H9 (cell line): ENCODE measurements at places on chromosomes 5 and 9. TPM values are rescaled to one million over a fixed set of nuclear protein-coding genes. Genes with fewer than 3 reads are reported as not detected.
A peak's percentile ranks its signal among the peaks of the same experiment; 100 is the strongest.

DOCK8 gene
- total RNA-seq, result 1.4 and 2.3 TPM in 2 replicates

AGXT2 gene
- not detected in 2 replicates for total RNA-seq

SLCO4C1 gene
- 4.8 and 5.6 TPM in 2 replicates for total RNA-seq

RPL7A gene
- total RNA-seq, result 2,874 and 2,895 TPM in 2 replicates

TMEM232 gene
- 1.6 and 1.8 TPM in 2 replicates for total RNA-seq

ROR2 gene
- total RNA-seq, result 2.7 TPM in 2 replicates

SLC46A2 gene
- total RNA-seq, result not detected in 2 replicates

C1QTNF3 gene
- 1.1 TPM in 2 replicates for total RNA-seq

BTNL3 gene
- total RNA-seq, result not detected in 2 replicates

TRIM41 gene
- total RNA-seq, result 33.5 and 34.2 TPM in 2 replicates

- peaks cover 45% of the 10 kb centered on the region for H3K36me3 ChIP-seq
- no peak for DNase-seq
- H3K27ac ChIP-seq, result no peak overlapping the region
- no peak overlapping the region for H3K4me3 ChIP-seq
Measured at GRCh38 chr5:139414581-139415130, 10.8 kb upstream of the SPATA24 start.

GRCh38 chr9:97072285-97072776 is 33.4 kb upstream of the CTSV start:
- no peak for DNase-seq
- H3K4me1 ChIP-seq, result peaks cover 10% of the 10 kb centered on the region; the same call in 1 of the 2 replicates
- no peaks in the 10 kb centered on the region for H3K27me3 ChIP-seq
- H3K4me3 ChIP-seq, result no peak overlapping the region
- no peak overlapping the region for H3K27ac ChIP-seq
- no peaks in the 10 kb centered on the region for H3K36me3 ChIP-seq

DNA sequence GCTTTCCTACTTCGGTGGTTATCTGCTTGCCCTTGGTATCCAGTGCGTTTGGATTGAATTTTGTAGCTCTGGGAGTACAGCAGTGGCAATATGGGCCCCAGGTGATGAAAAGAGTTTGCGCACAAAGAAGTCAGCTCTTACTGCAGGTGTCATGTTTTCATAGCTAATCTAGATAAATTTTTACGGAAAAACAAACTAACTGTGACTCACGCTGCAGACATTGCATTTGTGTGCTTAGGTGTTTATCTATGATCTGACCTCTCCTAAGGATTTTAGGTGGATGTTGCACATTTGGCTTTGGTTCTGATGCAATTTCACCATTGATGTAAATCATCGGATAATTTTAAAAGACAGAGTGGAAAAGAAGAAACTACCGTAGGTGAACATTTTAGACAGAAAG is 92.1 kb downstream of the VCAN start:
- H3K27me3 ChIP-seq, result no peaks in the 10 kb centered on the region
- DNase-seq, result no peak
- H3K36me3 ChIP-seq, result peaks cover 11% of the 10 kb centered on the region; the same call in 2 of the 3 replicates
- H3K4me1 ChIP-seq, result no peaks in the 10 kb centered on the region
- H3K27ac ChIP-seq, result no peak overlapping the region

DNA sequence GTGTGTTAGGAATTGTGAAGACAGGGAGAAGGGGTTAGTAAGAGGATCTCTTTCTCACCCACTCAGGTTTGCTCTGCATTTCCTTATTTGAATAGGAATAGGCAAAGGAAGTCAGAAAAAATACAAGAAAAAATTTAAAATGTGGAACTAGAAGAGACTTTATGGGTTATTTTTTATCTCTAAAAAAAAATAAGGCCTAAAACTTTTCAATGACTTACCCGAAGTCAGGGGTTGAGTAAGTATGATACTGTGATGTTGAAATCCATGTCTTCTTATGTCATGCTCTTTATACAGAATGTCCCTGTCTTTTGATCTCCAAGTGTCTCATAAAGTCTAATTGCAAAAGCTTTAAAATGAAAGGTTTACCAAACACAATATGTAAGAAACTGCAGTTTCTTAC is 148.3 kb upstream of the PIK3R1 start:
- no peak for DNase-seq
- no peak overlapping the region for H3K27ac ChIP-seq
- H3K36me3 ChIP-seq, result no peaks in the 10 kb centered on the region; the same call in 2 of the 3 replicates
- H3K27me3 ChIP-seq, result no peaks in the 10 kb centered on the region
- H3K4me3 ChIP-seq, result no peak overlapping the region

DNA sequence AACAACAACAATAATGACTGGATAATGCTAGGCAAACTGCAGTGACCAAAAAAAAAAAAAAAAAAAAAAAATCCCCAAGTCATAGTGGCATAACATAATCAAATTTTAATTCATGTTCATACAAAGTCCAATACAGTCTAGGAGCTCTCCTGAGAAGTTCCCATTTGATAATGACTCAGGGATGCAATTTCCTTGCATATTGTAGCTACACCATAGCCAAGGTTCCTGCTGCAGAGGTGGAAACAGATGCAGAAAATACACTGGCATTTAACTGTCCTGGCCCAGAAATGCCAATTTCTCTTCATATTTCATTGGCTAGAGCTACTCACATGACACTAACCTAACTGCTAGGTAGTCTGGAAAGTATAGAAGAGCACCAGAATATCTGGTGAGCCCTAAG is 72.2 kb upstream of the SLC12A2 start:
- H3K4me1 ChIP-seq, result no peaks in the 10 kb centered on the region
- no peaks in the 10 kb centered on the region for H3K36me3 ChIP-seq
- DNase-seq, result no peak
- H3K27ac ChIP-seq, result no peak overlapping the region
- no peak overlapping the region for H3K4me3 ChIP-seq
- no peaks in the 10 kb centered on the region for H3K27me3 ChIP-seq

DNA sequence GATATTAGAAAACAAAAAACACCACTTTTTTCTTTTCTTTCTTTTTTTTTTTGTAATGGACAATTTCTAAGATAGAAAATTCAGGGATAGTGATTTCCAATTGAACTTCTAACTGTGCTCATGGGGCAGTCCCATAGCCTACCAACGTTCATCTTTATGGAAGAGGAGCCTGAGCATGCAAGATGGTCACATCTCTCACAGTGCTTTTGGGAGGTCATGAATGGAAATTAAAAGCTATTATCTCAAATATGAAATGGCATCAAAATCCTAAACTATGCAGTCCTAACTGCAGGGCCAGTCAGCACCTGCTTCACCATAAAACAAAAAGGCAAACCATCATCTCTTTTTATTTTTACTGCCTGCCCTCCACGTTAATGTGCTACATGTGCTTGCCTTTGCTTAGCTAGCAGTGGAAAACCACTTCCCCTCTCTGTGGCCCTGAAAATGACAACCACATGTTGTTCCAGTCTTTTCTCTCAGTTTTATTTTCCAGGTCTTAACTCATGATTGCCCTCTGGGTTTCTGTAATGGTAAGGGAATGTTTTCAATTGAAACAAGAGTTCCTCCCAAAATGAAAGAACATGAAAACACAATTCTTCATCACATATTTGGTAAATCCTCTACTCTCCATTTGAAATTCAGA is 16.7 kb downstream of the IFNB1 start:
- no peak for DNase-seq
- no peak overlapping the region for H3K4me3 ChIP-seq
- no peak overlapping the region for H3K27ac ChIP-seq
- H3K4me1 ChIP-seq, result no peaks in the 10 kb centered on the region

DNA sequence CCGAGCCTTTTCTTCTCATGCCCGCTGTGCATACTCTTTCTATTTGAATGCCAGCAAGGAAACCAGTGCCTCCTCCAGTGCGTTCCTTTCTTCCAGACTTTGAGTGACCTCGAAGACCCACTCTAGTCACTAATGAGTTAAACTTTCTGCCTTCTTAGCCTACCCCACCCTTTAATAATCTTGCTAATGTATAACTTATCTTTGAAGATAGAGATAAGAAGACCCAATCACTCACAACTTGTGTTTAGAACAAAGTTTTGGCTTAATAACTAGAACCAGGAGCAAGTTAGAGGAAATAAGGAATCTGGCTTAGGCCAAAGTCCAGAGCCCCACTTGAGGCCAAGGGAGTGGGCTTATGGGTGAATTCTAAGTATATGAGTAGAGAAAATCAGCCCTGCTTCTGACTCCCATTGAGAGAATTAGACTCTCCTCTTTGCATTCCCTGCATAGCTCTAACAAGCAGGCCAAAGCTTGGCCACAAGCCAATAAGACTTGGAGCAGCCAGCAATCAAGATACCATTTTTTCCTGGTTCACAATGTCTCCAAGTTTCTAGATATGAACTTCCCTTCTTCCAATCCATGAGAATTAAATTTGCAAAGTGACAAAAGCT is 181.5 kb upstream of the PIK3R1 start:
- H3K36me3 ChIP-seq, result no peaks in the 10 kb centered on the region
- H3K27ac ChIP-seq, result no peak overlapping the region
- H3K4me1 ChIP-seq, result no peaks in the 10 kb centered on the region; the same call in 1 of the 2 replicates

- no peak overlapping the region for H3K27ac ChIP-seq
- no peaks in the 10 kb centered on the region for H3K36me3 ChIP-seq
Measured at GRCh38 chr5:36638056-36638455, 31.6 kb downstream of the SLC1A3 start.

- no peak overlapping the region for H3K27ac ChIP-seq
- no peaks in the 10 kb centered on the region for H3K27me3 ChIP-seq
- no peak overlapping the region for H3K4me3 ChIP-seq
- DNase-seq, result no peak
- H3K36me3 ChIP-seq, result no peaks in the 10 kb centered on the region
- H3K4me1 ChIP-seq, result no peaks in the 10 kb centered on the region
Measured at GRCh38 chr5:93800988-93801811, 59.8 kb upstream of the POU5F2 start.

DNA sequence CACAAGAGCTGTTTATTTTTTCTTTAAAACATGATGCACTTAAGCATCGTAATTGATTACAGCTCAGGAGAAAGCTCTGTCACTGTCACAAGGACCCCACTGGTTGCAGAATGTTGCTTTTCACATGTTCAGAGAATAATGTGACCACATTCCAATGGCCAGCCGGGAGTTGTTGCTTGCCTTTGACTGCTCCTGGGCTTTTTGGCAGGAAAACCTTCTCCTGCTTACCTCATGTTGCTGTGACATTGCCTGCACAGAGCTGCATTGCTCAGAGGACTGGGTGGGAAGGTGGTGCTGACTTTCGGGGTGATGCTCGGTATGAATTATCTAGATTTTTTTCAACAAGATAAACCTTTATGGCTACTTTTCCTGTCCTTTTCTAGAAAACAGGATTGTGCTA is 88.2 kb downstream of the PALM2AKAP2 start:
- H3K27me3 ChIP-seq, result no peaks in the 10 kb centered on the region
- no peak overlapping the region for H3K27ac ChIP-seq
- H3K4me3 ChIP-seq, result no peak overlapping the region

GRCh38 chr9:121217609-121218292 is 16.1 kb upstream of the RAB14 start:
- no peak for DNase-seq
- 0 out of 2 replicates have a peak, but pooled peaks cover 2% of the 10 kb centered on the region for H3K27me3 ChIP-seq
- H3K27ac ChIP-seq, result no peak overlapping the region
- no peaks in the 10 kb centered on the region for H3K36me3 ChIP-seq

DNA sequence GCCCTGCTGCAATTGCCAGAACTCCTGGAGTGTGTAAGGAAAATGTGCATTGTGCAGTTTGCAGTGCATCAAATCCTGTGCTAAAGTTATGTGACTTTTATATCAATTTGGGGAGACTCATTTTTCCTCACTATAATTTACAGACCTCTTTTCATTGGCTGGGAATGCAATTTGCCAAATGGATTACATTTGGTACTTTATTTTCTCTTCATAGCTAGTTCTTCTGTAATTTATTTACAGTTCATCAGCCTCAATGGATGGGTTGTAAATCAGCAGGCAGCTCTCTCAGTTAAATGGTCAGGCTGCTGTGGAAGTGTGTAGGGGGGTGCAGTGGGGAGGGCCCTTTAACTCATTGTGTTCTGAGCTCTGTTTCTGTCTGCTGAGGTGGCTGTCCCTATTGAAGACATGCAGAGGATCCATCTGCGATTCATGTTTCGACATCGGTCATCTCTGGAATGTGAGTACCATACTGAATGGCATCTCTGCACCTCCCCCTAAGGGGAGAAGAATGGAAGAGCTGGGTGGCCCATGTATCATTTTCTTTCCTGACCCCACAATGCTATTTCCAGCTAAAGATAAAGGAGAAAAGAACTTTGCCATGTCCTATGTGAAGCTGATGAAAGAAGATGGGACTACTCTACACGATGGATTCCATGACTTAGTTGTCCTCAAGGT is 74.6 kb downstream of the DOCK2 start:
- H3K4me1 ChIP-seq, result no peaks in the 10 kb centered on the region
- H3K4me3 ChIP-seq, result no peak overlapping the region
- no peak for DNase-seq
- 0 out of 2 replicates have a peak, but pooled peaks cover 7% of the 10 kb centered on the region for H3K36me3 ChIP-seq

GRCh38 chr9:111399772-111400563 is 69.9 kb upstream of the OR2K2 start:
- H3K27me3 ChIP-seq, result no peaks in the 10 kb centered on the region
- no peak overlapping the region for H3K27ac ChIP-seq
- peak; percentile 63 for DNase-seq
- peaks cover 60% of the 10 kb centered on the region for H3K36me3 ChIP-seq

GRCh38 chr9:82034956-82035731 is 46.6 kb downstream of the SPATA31D1 start:
- H3K4me3 ChIP-seq, result no peak overlapping the region
- no peak overlapping the region for H3K27ac ChIP-seq
- H3K27me3 ChIP-seq, result no peaks in the 10 kb centered on the region
- H3K36me3 ChIP-seq, result no peaks in the 10 kb centered on the region
- peaks cover 3% of the 10 kb centered on the region; the same call in 1 of the 2 replicates for H3K4me1 ChIP-seq
- no peak for DNase-seq

- H3K4me3 ChIP-seq, result no peak overlapping the region
- no peaks in the 10 kb centered on the region for H3K27me3 ChIP-seq
- DNase-seq, result no peak
- H3K4me1 ChIP-seq, result no peaks in the 10 kb centered on the region
Measured at GRCh38 chr5:94908889-94909480, 290.5 kb downstream of the SLF1 start.

DNA sequence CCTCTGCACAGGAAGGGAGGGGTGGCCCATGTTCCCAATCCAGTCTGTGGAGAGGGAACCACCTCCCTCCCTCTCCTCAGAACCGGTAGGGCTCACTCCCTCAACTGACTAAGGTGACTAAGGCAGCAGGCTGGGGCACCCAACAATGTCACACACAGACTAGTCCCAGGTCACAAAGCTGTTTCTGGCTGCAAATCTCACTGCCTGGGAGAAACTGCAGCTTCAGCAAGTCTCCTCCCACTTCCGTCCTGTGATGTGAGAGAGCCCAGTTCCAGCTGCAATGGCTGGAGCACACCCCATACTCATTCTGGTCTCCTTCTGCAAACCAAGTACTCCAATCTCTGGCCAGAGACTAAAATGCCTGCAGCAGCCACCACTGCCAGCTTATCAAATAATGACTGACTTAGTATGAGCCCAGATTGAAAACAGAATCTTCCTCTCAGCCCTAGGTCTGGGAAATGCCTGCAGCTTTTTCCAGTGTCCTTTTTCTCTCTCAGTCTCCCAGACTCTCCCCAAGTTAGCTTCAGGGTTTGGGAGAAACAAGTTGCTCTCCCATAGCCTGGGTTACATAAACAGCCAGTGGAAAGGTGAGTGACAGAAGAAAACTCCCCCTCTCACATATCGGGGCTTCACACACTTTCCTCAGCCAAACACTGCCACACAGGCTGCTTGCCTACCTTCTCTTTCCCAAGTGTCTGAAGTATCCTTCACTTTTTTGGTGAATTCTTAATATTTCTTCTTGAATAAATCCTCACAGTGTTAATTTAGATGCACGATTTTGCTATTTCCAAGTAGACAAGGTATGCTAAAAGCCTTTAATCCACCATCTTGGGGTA is 247.4 kb upstream of the RASA1 start:
- H3K4me1 ChIP-seq, result peaks cover 6% of the 10 kb centered on the region; the same call in 1 of the 2 replicates
- no peak overlapping the region for H3K4me3 ChIP-seq
- no peak overlapping the region for H3K27ac ChIP-seq
- DNase-seq, result peak; percentile 47

- DNase-seq, result no peak
- H3K4me1 ChIP-seq, result no peaks in the 10 kb centered on the region
- H3K4me3 ChIP-seq, result no peak overlapping the region
- no peaks in the 10 kb centered on the region for H3K36me3 ChIP-seq
- no peaks in the 10 kb centered on the region for H3K27me3 ChIP-seq
Measured at GRCh38 chr5:16995372-16995771, 59.3 kb upstream of the MYO10 start.
